ENCODE measurements at places on chromosomes 4 and X.

DNA sequence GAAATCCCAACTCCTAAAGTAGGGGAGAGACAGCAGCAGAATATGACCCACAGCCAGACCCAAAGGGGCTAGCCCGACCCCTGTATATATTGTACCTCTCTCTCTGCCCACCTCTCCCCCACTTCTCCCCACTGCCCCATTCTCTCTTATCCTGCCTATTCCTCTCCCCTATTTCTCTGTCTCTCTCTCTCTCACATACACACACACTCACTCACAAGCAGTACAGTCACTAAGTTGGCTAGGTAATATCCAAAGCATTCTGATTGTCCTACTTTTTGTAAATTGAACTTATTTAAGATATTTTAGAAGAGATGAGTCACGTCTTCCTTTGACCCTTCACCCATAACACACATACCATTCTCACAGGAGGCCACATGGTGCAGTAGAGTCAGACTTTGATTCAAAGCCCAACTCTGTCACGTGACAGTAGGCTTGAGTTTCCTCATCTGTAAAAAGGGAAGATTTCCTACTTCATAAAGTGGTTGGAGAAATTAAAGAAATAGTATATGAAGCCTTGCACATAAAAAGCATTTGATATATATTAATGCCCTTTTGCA lies 29.5 kb downstream of the SRPX2 start:
- DNase-seq, result no peak

GRCh38 chrX:130098210-130098552 lies 12.1 kb downstream of the ELF4 start:
- DNase-seq, result no peak

DNA sequence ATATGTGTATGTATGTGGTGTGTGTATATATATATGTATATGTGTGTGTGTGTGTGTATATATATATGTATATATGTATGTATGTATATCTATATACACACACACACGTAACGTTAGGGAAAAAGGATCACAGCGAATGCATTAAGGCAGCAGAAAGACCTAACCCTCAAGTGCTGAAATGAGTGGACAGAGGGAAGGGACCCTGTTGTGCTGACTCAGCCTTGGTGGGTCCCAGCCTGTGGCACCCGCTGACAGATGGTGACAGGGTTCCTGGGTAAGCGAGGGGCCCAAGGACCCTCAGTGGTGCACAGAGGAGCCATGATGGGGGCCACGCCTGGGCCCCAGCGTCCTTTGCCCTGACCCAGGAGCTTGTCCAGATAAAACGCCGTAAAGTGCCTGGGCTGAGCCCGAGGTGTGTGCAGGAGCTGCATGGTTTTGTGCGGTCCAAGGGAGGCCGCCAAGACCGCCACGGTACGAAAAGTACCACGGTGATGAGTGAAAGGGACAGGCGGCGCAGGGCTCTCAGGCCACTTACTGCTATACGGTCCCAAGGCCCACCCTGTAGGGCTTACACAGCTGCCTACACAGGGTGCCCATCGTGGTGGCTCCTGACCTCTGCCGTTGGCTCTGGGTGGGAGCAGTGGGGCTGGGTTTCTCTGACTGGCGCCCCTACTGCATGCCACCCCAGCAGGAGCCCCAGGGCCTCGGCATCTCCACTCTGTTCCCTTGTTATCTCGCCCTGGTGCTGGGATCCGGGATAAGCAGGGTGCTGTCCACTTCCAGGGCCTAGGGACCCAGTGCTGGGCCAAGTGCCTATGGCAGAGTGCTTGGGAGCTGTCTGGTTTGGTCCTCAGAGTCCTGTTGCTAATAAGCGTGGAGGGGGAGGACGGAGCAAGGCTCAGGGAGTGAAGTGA lies 10.0 kb downstream of the SH3BP2 start:
- peak; percentile 63 for DNase-seq

GRCh38 chr4:160276785-160277325 lies 1174.0 kb downstream of the RAPGEF2 start:
- DNase-seq, result no peak

- no peak for DNase-seq
Observed at GRCh38 chrX:15525664-15526416, 25.2 kb downstream of the BMX start.

DNA sequence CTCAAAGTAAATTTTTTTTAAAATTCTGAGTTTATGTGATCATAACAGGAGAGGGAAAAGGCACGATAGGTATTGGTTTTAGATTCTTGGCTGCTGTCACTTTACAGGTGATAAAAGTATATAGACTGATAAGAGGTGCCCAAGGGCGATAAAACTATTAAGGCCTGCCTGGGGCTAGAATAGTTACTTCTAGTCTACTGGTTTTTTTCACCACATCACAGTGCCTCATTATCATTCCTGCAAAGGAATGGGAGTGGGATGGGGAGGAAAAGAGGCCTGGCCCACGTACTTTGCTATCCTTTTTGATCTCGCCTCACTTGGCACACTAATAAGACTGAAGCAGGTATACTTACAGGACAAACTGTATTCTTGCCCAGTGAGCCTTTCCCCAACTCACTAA lies 46.6 kb downstream of the CXorf58 start:
- no peak for DNase-seq

GRCh38 chr4:109511414-109511813 lies 48.6 kb upstream of the MCUB start:
- no peak for DNase-seq

DNA sequence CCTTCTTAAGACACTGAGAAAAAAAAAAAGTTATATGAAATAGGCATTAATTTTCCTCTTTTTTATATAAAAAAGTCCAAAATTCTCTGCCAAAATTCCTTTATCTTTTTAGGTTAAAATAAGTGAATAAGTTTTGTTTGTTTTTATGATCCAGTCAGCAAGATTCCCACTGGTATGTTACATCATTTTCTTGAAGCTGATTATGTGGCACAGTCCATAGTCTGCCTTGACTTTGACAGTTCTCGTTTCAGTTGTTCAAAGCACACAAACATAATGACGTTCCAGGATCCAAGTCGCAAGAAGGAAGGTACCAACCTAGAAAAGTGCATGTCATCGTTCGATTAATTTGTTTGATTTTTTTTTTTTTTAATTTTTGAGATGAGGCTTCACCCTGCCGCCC lies 9.1 kb downstream of the UCP1 start:
- no peak for DNase-seq

DNA sequence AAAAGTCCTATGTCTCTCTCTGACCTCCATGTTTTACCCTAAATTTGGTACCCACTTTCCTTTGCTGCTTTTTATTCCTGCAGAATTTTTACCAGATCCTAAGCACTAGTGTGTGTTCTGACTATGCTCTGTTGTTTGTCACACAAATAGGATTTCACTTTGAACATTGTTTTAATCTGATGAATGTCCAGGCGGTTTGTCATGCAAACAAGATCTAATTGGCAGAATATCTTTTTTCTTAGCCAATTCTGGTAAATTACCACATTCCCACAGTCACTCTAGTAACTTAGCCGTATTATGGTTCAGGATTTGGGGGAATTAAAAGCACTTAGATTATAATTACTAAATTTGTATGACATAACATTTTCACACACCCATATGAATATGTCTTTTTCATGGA lies 557.2 kb upstream of the BOD1L1 start:
- DNase-seq, result no peak

GRCh38 chr4:8644461-8644891 lies 51.9 kb downstream of the CPZ start:
- DNase-seq, result no peak

GRCh38 chrX:131901546-131901945 lies 121.6 kb upstream of the STK26 start:
- no peak for DNase-seq

Measured in left lung (tissue), 14 donors.